ENCODE measurements at places on chromosomes 5 and 9. TPM values are rescaled to one million over a fixed set of nuclear protein-coding genes. Genes with fewer than 3 reads are reported as not detected.

GRCh38 chr5:23451156-23451555 is 56.3 kb upstream of the PRDM9 start:
- no peak for DNase-seq

DNA sequence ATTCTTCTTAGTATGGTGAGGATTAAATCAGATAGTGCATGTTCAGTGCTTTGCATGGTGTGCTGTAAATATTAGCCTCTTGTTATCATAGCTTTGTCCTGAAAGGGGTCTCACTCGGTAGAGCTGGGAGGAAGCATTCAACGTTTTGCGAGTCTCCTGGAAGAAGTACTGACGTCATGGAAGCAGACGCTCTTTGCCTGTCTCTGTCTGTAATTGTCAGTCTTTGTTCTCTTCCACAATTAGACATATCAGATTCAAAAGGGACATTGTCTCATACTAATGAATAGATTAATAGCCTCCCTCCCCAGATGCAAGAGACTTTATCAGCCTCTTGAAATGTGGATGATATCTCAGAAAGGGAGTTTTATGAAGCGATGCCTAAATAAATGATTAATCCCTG is 91.8 kb upstream of the CXCL14 start:
- DNase-seq, result no peak

The SOWAHA gene
- not detected for total RNA-seq

The UGT3A1 gene
- total RNA-seq, result not detected

The PCDHAC1 gene
- not detected for total RNA-seq

The PCDHGA3 gene
- not detected for total RNA-seq

The LCN6 gene
- total RNA-seq, result not detected

The C5orf52 gene
- not detected for total RNA-seq

- DNase-seq, result no peak
These were observed 59.2 kb downstream of the CCDC192 start for GRCh38 chr5:127762412-127762811.

DNA sequence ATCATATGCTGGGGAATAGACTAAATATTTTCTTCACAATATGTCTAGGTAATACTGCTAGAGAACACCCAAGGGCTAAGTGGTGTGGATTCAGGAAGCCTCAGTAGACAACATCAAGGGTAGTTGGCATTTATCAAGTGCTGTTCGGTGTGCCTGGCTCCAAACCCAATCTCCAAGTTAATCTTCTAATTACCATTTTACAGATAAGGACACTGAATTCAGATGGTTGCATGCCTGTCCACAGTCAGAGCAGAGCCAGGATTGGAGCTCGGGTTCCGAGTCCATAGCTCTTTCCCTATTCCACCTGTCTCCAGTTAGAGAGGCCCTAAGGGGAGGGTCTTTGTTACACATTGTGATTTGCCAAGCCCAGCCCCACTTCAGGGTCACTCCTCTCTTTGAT is 58.2 kb downstream of the FGF18 start:
- no peak for DNase-seq

The GCNT4 gene
- 1.6 TPM for total RNA-seq

GRCh38 chr9:114180696-114181606 is 25.6 kb downstream of the COL27A1 start:
- DNase-seq, result no peak

GRCh38 chr5:20959347-20959746 is 971.3 kb upstream of the CDH18 start:
- DNase-seq, result no peak

DNA sequence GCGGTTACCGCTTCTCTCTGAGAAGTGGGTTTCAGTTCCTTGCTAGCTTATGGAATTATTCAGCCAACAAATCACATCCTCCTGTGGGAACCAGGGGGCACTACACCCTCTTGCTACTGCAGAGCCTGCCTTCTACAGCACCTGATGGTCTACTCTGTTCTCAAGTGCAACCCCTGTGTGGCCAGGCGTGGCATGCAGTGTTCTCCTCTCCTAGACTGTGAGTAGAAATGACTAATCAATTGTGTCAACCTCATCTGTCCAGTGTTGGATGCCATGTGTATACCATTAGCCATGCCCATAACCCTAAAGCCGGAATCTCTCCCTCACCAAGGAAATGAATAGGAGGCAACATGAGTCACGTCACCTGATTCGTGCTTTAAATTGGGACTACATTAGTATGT is 117.2 kb upstream of the LIFR start:
- DNase-seq, result no peak

DNA sequence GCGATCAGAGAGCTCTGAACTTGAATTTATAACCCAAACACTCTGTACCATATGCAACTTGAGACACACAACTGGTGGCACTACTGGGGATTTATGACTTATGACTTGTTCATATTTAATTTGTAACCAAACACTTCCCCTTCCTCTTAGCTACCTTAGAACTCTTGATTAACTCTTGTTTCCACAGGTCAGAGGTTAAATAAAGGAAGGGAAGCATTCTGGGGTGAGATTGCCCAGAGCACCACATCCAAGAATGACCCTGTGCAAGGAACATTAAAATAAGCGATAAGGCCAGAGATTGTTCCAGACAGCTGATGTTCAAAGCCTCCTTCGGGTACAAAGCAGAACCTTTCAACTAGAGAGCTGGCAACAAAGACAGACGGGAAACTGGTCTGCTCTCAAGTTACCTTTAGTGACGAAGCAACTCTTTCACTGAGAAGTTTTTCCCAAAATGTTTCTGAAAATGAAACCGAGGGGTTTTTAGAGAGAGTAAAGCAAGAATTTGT is 242.6 kb downstream of the DENND1A start:
- DNase-seq, result no peak

DNA sequence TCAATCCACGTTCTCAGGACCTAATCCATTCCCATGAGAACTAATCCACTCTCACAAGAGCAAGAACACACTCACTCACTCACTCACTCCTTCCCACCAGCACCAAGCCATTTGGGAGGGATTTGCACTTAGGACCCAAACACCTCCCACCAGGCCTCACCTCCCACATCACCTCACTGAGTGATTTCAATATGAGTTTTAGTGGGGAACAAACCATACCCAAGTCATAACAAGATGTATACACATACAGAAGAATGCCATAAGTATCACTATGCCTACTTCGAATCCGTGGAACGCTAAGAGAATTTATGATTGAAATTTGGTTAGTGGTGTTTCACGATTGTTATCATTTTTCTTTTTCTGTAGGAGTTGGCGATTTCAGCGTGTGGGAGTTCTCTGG is 29.3 kb upstream of the CTSL start:
- no peak for DNase-seq

The TSSK1B gene
- not detected for total RNA-seq

- DNase-seq, result no peak
These were observed 4.8 kb upstream of the PAM start for GRCh38 chr5:102750151-102750834.

The CCNO gene
- total RNA-seq, result 0.15 TPM

The NUTM2F gene
- total RNA-seq, result not detected

- no peak for DNase-seq
These were observed 973.3 kb downstream of the TAF11L14 start for GRCh38 chr5:18607570-18607969.

GRCh38 chr5:147204576-147204975 is 30.2 kb upstream of the STK32A start:
- no peak for DNase-seq

DNA sequence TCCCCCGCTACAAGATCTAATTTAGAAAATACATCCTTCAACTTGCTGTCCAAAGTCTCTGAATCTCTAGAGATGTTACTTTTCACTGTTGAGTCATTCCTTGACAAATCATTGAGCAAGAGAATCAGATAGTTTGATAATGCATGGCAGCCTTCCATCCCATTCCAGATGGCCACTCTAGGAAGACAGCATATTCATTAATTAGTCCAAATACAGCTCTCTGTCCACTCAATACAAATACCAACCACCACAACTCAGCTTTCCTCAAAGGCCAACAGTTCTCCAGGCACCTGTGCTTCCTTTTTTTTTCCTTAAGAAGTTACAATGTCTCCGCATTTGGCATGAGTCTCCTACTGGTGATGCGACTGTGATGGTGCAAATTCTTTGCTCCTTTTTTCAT is 72.3 kb downstream of the DROSHA start:
- no peak for DNase-seq

GRCh38 chr5:110043025-110043424 is 353.3 kb downstream of the MAN2A1 start:
- DNase-seq, result no peak

GRCh38 chr9:109455861-109456260 is 42.2 kb downstream of the PTPN3 start:
- no peak for DNase-seq

The RUSC2 gene
- total RNA-seq, result 1.4 TPM

The SLC22A4 gene
- 0.10 TPM for total RNA-seq

The SURF6 gene
- total RNA-seq, result 9.3 TPM

DNA sequence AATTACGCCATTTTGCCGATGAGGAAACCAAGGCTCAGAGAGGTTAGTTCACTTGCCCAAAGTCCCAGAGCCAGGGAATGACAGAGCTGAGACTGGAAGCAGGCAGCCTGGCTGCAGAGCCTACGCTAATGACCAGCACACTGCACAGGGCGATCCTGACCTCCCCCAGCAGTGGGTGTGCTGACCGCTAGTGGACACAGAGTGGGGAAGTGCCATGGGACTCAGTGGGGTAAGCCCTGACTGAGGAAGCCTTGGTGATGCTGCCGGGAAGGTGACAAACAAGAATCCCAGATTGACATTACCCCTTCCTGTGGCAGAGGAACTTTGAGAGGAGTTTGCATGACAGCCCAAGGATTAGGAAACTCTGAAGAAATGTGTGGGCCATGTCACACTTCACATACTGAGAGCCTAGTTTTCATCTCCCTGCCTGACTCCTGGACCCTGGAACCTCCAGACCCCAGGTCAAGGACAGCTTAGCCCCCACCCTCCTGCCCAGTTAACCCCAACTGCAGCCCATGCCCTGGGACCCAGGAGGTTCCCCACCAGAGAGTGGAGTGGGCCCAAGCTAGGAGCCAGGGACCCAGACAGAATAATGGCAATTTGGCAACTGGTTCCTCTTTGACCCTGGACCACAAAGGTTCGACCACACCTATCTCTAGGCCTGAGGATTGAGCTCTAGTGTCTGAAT is 19.7 kb upstream of the CSF1R start:
- DNase-seq, result no peak

The SCGB3A2 gene
- total RNA-seq, result not detected

- DNase-seq, result no peak
These were observed 701 bp upstream of the ZNF462 start for GRCh38 chr9:106862110-106862820.

GRCh38 chr5:141986072-141986471 is 17.2 kb downstream of the RNF14 start:
- DNase-seq, result no peak

The GRXCR2 gene
- not detected for total RNA-seq

The ZNF79 gene
- 12.5 TPM for total RNA-seq

DNA sequence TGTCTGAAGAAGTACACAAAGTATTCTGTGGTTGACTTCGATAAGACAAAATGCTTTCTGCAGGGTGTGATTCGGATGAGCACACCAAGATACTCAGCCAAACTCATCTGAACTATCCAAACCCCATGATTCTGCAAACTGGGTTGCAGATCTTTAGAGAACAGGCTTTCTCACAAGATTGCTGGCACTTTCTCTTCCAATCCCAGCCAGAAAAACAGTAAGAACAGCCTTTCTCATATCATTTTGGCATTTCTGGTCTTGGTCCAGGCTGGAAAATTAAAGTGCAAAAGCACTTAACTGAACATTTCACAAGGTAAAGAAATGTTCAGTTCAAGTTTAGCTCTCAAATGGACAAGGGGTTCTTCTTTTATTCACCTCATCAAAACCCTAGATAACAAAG is 269.1 kb downstream of the NR2F1-AS1 start:
- DNase-seq, result no peak

The RMRP gene
- total RNA-seq, result 10,678 TPM

DNA sequence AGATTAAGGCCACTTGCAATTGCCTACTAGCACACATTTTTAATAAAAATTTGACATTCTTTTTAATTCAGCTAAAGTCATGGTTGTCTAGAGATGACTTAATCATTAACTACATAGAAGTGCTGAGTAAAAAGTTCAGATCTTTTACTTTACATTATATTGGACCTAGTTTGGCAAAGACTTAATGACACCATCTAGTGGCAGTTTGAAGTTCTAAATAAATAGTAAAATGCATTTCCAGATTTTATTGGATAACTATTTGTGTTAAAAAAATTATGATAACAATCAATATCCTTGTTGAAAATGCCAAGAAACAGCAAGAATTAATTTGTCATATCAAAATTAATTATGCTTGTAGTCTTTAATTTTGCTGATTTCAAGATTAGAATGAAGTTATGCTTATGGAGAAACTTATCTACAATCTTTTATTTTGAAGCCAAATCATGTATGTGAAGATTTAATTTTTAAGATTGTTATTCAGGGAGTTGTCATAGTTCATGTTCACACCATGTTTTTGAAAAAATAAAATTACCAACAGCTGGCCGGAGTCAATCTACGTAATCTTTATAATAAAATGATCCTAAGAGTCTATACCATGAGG is 69.6 kb upstream of the PJA2 start:
- no peak for DNase-seq

The SOHLH1 gene
- not detected for total RNA-seq

The RNF183 gene
- total RNA-seq, result 0.40 TPM
